ENCODE measurements at places on chromosomes 7 and 10.

- DNase-seq, result no peak
Measured at GRCh38 chr10:79445977-79446757, 743 bp upstream of the ZCCHC24 start.

GRCh38 chr10:114556236-114557122 lies 101.6 kb downstream of the ABLIM1 start:
- no peak for DNase-seq

DNA sequence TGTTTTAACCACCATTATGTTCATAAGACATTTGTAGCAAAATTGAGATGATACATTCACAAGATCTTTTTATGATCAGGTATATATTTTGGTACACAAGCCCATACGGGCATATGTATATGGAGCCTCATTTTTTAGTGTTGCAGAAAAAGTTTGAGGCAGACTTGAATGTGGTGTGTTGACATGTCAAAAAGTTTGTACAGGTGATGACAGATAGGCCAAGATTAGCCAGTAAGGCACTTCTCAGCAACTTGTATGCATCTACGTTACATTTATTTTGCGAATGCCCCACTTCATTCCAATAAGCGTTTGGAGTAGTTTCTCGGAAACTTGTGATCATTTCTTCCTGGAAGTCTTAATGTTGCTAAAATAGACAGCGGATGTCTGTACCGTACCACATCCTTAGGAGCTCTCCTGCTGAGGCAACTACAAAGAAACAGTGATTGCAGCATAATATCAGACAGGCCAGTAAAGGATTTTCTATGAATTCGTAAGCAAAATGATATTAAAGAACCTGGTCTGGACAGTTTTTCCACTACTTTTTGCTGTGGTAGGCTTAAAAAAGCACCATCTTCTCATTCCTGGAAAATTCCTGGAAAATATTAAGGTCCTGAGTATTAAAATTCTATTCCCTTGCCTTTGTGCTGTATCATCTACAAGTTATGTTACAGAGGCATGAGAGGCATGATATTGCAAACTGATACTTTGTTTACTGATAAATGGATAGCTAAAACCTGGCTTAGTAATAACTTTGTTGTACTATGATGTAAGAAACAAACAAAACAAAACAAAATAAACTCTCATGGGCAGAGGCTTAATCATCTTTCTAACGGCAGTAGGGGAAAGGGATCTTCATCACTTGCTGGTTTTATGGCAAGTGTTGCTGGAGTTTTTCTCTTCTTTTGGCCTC lies 153.6 kb downstream of the HDAC9 start:
- DNase-seq, result no peak

DNA sequence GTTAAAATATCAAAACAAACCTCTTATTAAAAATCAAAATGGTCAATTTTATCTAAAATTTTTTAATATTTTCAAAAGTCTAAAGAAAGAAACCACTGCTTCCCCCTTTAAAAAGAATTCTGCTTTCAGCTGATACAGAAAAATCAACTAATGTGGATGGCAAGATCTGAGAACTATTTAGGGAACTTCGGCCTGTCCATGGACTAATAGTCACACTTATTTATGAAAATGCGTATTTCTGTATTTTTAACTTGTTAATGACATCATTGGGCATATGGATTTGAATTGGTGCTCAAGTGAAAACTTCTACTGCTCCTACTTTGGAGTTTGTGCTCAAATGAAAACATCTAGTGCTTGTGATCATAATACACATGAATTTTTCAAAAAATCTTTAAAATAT lies 31.9 kb downstream of the RNLS start:
- DNase-seq, result no peak

GRCh38 chr7:81143856-81144255 lies 225.0 kb upstream of the SEMA3C start:
- no peak for DNase-seq

- DNase-seq, result no peak
Measured at GRCh38 chr7:17546189-17546588, 247.7 kb downstream of the AHR start.

GRCh38 chr7:96179341-96179740 lies 142.6 kb downstream of the SLC25A13 start:
- DNase-seq, result no peak

- DNase-seq, result no peak
Measured at GRCh38 chr10:6300106-6300783, 97.5 kb downstream of the PFKFB3 start.

GRCh38 chr7:128407751-128408708 lies 1.8 kb downstream of the IMPDH1 start:
- DNase-seq, result no peak

DNA sequence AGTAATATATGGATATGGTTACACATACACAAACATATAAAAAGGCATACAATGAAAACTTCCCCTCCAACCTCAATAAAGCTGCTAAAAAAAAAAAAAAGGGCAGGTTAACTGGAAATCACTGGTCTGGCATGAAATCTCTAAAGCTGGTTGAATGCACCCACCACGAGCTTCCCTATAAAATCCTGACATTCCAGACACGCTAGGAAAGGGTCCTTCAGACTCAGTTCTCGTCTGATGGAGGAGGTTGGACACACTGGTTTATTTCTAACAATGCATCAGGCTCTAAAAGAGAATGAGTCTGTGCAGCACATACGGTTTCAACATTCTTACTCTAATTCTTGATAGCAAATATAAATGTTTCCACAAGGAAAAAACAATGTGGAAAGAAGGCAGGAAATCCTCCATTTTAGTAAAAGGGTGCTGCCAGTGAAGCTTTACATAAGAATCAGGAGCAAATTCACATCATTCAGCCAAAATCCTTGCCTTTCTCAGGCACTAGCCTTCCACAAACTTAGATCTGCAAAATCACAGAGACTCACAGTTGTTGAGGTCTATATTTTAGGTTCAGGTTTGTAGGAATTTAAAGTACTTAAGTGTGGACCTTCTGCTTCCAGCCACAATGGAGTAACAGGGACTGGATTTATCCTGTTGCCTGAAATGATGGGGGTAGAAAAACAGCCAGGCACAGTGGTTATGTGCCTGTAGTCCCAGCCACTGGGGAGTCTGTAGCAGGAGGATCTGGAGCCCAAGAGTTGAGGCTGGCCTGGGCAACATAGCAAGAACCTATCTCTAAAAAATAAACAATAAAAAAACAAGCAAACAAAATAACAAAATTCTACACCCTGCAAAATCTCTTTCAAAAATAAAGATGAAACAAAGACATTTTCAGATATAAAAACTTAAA lies 73.5 kb downstream of the CYTH3 start:
- no peak for DNase-seq

- no peak for DNase-seq
Measured at GRCh38 chr7:91276909-91277308, 12.7 kb downstream of the FZD1 start.

All from GOT3 (cell line).